ENCODE measurements at places on chromosomes 5 and 9. TPM values are rescaled to one million over a fixed set of nuclear protein-coding genes. Genes with fewer than 3 reads are reported as not detected.
A peak's percentile ranks its signal among the peaks of the same experiment; 100 is the strongest.

The LOX gene
- total RNA-seq: 13.5 TPM

The UGT3A1 gene
- not detected for total RNA-seq

The GLRA1 gene
- not detected for total RNA-seq

The NR6A1 gene
- 1.3 TPM for total RNA-seq

The CD274 gene
- 0.90 TPM for total RNA-seq

The GCNT1 gene
- total RNA-seq: 30.7 TPM

The SERF1A gene
- 10.8 TPM for total RNA-seq

The PCDHGC5 gene
- 7.5 TPM for total RNA-seq

The AMACR gene
- total RNA-seq: 14.9 TPM

GRCh38 chr5:140174465-140175366 is at the start of gene CYSTM1:
TSS of gene CYSTM1 (plus strand) at chr5:140175188. CDS start at chr5:140194466, 19,278 bp downstream.
- peak within 1 kb of the TSS; percentile 97 for H3K4me3 ChIP-seq
- DNase-seq: peak; percentile 95
- H3K27ac ChIP-seq: peak within 1 kb of the TSS; percentile 98
- no peaks in the 10 kb centered on the region for H3K27me3 ChIP-seq
- no peaks in the 10 kb centered on the region for H3K4me1 ChIP-seq
- H3K36me3 ChIP-seq: no peaks in the 10 kb centered on the region

DNA sequence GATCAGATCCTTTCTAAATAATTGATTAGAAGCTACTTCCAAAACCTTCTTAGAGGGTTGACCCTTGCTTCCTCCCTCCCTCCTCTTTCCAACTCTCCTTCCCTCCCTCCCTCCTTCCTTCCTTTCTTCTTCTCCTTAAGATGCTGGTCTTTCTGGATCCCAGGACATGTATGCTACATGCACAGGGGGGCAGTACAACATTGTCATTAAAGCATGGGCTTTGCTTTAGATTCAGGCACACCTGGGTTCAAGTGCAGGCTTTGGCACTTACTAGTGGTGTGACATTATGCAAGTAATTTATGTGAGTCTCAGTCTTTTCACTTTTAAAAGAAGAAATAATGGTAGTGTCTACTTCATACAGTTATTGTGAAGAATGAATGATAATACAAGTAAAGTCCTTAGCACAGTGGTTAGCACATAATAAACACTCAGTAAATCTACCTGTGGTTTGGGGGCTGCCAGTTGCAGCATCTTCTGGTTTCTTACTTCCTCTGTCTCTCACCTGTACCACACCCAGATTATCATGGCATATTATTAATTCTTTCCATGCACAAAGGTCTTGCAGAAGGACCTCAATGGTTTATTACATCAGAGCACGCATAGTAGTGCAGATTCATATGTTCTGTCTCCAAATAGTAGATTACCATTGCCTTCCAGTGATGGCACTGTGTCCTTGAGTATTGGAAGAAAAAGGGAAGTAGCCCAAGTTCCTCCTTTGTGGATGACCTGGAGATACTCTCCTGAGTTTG is 154.1 kb downstream of the ARHGAP26 start:
- no peaks in the 10 kb centered on the region for H3K4me1 ChIP-seq
- no peak overlapping the region for H3K4me3 ChIP-seq
- H3K27me3 ChIP-seq: no peaks in the 10 kb centered on the region

DNA sequence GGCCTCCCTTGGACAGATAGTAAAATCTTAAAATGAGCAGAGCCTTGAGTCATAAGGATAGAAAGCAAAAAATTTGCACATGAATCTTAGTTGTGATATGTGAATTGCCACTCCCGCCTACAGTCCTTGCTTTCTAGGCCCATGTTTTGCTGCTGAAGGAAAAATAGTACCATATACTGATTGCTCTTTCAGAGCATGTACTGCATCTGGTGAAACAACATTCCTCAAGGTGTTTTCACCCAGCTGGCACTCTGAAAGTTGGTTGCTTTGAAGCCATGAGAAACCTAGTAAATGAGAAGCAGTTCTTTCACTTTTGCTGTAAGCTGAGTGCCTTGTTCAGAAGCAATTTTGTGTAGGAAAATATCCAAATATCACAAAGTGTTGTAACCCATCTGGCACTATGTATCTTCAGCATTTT is 10.3 kb downstream of the CDC37L1 start:
- H3K4me3 ChIP-seq: no peak overlapping the region
- no peaks in the 10 kb centered on the region for H3K36me3 ChIP-seq
- H3K4me1 ChIP-seq: no peaks in the 10 kb centered on the region
- H3K27ac ChIP-seq: no peak overlapping the region
- no peak for DNase-seq

GRCh38 chr5:84255315-84255714 is 129.4 kb downstream of the EDIL3 start:
- DNase-seq: no peak
- H3K27me3 ChIP-seq: no peaks in the 10 kb centered on the region
- no peak overlapping the region for H3K27ac ChIP-seq
- H3K4me3 ChIP-seq: no peak overlapping the region
- peaks cover 5% of the 10 kb centered on the region for H3K4me1 ChIP-seq

GRCh38 chr9:120915854-120916470 is 10.6 kb downstream of the TRAF1 start:
- no peaks in the 10 kb centered on the region for H3K36me3 ChIP-seq
- H3K27ac ChIP-seq: peak overlapping the region; percentile 62
- H3K4me3 ChIP-seq: no peak overlapping the region
- DNase-seq: no peak
- no peaks in the 10 kb centered on the region for H3K27me3 ChIP-seq
- peaks cover 4% of the 10 kb centered on the region for H3K4me1 ChIP-seq

DNA sequence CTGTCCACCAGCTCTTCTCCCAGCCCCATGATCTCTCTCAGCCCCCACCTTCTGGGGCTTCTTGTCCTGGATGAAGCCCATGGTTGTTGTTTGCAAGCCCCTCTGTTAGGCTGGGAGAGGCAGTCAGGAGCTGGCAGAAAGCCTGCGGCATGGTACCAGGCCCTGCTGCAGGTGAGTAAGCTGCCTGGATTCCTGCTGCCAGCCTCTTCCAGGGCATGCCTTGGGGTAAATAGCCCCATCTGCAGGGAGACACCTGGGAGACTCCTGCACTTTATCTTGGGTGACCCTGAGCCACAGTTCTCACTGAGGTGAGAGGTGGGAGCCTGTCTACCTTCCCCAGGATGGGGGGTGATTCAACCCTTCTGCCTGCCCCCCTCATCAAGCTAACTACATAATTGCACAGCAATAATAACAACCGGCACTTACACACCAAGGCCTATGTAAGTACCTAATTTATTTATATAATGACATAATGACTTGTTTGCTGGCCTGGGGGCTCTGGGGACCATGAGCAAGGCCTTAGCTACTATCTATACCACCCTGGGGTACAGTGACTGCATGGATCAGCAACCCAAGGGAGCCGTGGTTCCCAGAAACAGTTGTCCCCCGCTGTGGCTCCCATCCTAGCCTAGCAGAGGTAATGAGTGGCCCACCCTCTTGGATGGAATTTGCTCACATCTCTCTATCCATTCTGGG is 116.0 kb downstream of the PSD2 start:
- H3K27ac ChIP-seq: no peak overlapping the region
- H3K4me3 ChIP-seq: no peak overlapping the region
- DNase-seq: no peak
- no peaks in the 10 kb centered on the region for H3K4me1 ChIP-seq
- no peaks in the 10 kb centered on the region for H3K27me3 ChIP-seq

GRCh38 chr5:149129181-149129580 is 12.1 kb upstream of the ABLIM3 start:
- no peak for DNase-seq
- no peaks in the 10 kb centered on the region for H3K27me3 ChIP-seq
- no peak overlapping the region for H3K4me3 ChIP-seq
- no peaks in the 10 kb centered on the region for H3K36me3 ChIP-seq
- no peak overlapping the region for H3K27ac ChIP-seq
- no peaks in the 10 kb centered on the region for H3K4me1 ChIP-seq

DNA sequence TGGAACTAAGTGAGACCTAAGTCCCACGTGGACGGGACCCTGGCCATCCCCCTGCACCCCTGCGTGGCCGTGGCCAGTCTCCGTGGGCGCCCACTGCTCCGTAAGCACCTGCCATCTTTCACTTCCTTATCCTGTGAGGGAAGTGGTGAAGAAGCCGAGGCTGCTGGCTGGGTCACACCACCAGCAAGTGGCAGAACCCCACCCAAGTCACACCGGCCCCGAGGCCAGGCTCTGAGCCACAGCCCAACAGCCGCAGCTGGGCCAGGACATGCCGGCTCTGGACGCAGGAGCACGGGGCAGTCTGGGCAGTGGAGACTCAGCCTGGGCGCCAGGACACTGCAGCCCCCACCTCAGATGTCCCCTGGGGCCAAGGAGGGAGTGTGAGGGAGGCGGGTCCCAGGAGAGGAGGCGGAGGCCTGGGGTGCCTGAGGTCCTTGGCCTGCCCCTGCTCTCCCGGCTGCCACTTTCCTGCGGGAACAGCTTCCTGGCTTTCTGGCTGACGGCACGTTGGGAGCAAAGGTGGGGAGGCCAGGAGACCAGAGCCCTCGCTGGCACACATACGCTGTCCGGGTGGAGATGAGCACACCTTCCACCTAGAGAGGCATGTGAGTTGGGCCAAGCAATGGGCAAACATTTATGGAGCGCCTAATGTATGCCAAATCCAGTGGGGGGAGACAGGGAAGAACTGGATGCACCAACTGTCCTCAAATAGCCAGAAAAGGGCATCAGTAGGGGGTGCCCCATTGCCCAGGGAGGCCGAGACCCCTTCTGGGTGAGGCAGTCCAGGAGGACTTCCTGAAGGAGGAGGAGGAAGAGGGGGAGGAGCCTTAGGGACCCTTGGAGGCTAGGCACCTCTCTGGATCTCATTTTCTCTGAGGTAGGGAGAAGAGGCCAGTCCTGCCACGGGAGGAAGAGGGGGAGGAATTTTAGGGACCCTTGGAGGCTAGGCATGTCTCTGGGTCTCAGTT is 43.9 kb upstream of the EGFL7 start:
- H3K36me3 ChIP-seq: no peaks in the 10 kb centered on the region
- no peak overlapping the region for H3K27ac ChIP-seq
- H3K4me1 ChIP-seq: no peaks in the 10 kb centered on the region
- no peak for DNase-seq

GRCh38 chr5:84578226-84578625 is 193.5 kb upstream of the EDIL3 start:
- H3K4me1 ChIP-seq: no peaks in the 10 kb centered on the region
- no peaks in the 10 kb centered on the region for H3K36me3 ChIP-seq

GRCh38 chr5:61621202-61621650 is 289.2 kb downstream of the ZSWIM6 start:
- no peaks in the 10 kb centered on the region for H3K4me1 ChIP-seq
- no peak for DNase-seq
- H3K36me3 ChIP-seq: no peaks in the 10 kb centered on the region
- H3K4me3 ChIP-seq: no peak overlapping the region
- no peaks in the 10 kb centered on the region for H3K27me3 ChIP-seq

- H3K27me3 ChIP-seq: no peaks in the 10 kb centered on the region
- no peak overlapping the region for H3K4me3 ChIP-seq
- H3K36me3 ChIP-seq: no peaks in the 10 kb centered on the region
Observed at GRCh38 chr9:16135968-16136367, 583.1 kb downstream of the CCDC171 start.

DNA sequence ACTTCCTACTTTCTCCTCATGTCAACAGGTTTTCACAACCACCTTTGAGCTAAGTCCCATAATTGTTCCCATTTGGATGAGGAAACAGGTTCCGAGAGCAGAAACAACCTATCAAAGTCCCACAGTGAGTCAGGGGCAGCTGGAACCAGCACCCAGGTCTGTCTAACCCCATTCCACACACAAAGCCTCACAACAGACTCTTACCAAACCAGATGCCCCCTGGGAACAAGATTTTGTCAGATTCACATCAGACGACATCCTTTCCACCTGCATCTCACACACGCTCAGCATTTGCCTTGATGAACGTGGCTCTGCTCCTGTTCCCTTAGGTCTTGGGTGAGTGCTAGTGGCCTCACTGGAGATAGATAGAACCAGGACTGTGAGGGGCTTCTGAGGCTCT is 17.0 kb downstream of the SWI5 start:
- H3K4me1 ChIP-seq: no peaks in the 10 kb centered on the region
- H3K4me3 ChIP-seq: no peak overlapping the region
- no peaks in the 10 kb centered on the region for H3K27me3 ChIP-seq
- no peaks in the 10 kb centered on the region for H3K36me3 ChIP-seq

DNA sequence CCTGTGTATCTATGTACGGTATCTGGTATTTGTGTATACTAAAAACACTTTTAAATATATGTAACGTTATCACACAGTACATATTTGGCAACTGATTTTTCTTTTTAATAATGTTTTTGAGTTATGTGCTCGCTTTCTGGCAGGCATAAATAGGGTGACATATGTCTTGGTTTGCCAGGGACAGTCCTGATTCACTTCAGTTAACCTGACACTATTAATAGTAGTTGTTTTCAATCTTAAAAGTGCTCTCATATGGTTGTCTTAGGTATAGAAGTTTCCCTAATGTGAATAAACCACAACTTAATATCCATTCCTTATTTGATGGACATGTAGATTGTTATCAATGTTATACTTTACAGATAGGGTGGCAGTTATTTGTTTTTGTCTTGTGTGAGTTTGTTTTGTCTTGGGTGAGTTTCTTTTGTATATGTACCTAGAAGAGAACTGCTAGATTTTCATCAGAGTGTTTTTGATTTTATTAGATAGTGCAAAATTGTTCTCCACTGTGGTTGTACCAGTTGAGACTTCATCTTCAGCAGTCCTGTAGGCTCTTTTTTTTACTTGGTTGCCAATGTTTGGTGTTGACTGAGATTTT is 7.9 kb downstream of the G3BP1 start:
- H3K27ac ChIP-seq: no peak overlapping the region
- H3K4me3 ChIP-seq: no peak overlapping the region
- no peak for DNase-seq
- no peaks in the 10 kb centered on the region for H3K36me3 ChIP-seq

- no peaks in the 10 kb centered on the region for H3K4me1 ChIP-seq
- H3K27me3 ChIP-seq: no peaks in the 10 kb centered on the region
- H3K4me3 ChIP-seq: no peak overlapping the region
- H3K27ac ChIP-seq: no peak overlapping the region
- H3K36me3 ChIP-seq: no peaks in the 10 kb centered on the region
Observed at GRCh38 chr5:37553720-37554404, 174.7 kb downstream of the WDR70 start.

DNA sequence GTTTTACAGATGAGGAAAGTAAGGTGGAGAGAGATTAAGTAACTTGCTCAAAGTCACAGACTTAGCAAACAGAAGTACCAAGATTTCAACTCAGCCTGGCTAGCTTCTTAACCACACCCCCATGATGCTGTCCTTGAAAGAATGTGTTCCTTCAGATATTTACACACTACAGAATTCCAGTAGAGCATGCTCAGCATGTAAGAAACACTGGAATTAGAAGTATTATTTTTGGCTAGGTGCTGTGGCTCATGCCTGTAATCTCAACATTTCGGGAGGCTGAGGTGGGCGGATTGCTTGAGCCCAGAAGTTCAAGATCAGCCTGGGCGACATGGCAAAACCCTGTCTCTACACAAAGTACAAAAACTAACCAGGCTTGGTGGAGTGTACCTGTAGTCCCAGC is 142.4 kb downstream of the EDIL3 start:
- H3K27ac ChIP-seq: no peak overlapping the region
- no peaks in the 10 kb centered on the region for H3K36me3 ChIP-seq
- H3K27me3 ChIP-seq: no peaks in the 10 kb centered on the region
- H3K4me1 ChIP-seq: no peaks in the 10 kb centered on the region

- no peaks in the 10 kb centered on the region for H3K27me3 ChIP-seq
- DNase-seq: no peak
- H3K4me1 ChIP-seq: no peaks in the 10 kb centered on the region
- H3K27ac ChIP-seq: no peak overlapping the region
Observed at GRCh38 chr5:152882621-152883020, 477.5 kb upstream of the NMUR2 start.
